GM13976 (cell line): ENCODE measurements at places on chromosomes 3 and 15.

- no peak for DNase-seq
These were observed 232.8 kb downstream of the AGBL1 start for GRCh38 chr15:86312486-86312885.

GRCh38 chr3:141526709-141527108 lies 39.9 kb downstream of the RASA2 start:
- no peak for DNase-seq

- no peak for DNase-seq
These were observed 7.7 kb downstream of the SLCO3A1 start for GRCh38 chr15:91861223-91861622.

- no peak for DNase-seq
These were observed 16.5 kb downstream of the ARPP19 start for GRCh38 chr15:52552303-52552702.

- DNase-seq, result no peak
These were observed 1.2 kb upstream of the HGD start for GRCh38 chr3:120683213-120683612.

DNA sequence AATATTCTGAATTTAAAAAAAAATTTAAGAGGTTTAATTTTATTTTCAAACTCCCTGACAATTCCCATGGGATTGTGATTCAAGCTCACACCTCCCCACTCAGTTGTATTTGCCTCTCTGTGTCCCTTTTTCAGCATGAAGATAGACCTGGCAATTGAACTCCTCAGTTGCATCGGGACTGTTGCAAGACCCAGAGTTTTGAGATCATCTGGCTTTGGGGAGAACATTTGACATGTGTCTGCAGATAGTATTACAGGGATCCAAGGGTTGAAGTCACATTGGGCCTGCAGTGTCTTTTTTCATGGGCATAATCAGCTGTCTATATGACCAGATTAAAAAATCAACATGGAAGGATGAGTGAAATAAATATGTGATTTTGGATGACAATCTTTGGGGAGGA lies 91.1 kb upstream of the EOMES start:
- no peak for DNase-seq

GRCh38 chr3:12471241-12471640 lies 13.0 kb upstream of the TSEN2 start:
- DNase-seq, result no peak

DNA sequence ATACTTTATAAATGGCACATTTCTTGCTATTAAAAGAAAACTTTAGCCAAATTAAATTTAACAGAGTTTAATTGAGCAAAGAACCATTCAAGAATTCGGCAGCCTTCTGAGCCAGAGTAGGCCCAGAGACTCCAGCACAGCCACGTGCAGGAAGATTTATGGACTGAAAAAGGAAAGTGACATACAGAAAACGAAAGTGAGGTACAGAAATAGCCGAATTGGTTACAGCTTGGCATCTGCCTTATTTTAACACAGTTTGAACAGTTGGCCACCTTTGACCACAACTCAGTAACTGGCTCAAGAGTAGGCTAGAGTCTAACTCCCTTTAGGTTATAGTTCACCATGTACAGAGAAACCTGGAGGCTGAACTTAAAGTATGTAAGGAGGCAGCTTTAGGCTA lies 17.6 kb downstream of the CFAP44 start:
- DNase-seq, result no peak
